ENCODE measurements at places on chromosomes 13 and 19.

DNA sequence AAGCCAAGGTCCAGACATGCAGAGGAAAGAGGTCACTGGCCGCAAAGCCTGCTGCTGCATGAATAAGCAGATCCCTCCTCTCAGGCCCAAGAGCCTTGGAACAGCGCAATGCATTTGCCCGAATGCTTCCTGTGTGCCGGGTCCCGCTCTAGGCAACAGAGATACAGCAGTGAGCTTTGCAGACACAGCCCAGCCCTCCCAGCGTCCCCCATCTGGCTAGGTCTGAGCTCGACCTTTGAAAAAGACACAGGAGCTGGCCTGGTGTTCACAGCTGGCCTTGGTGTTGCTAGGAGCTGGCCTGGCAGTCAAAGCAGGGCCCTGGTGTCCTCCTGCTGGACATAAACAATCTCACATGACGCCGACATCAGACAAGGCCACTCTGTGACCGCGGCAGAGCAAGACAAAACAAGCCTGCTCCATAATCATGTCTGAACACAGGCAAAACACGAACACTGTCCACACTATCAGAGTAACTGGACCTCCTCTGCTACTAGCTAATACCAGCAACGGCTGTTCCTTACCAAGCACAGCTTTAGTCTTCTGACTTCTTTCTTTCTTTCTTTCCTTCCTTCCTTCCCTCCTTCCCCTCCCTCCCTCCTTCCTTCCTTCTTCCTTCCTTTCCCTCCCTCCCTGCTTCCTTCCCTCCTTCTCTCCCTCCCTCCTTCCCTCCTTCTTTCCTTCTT, 5.7 kb upstream of the PEX11G start:
- DNase-seq: no peak
- no peak overlapping the region for H3K4me3 ChIP-seq
- H3K27me3 ChIP-seq: no peaks in the 10 kb centered on the region

DNA sequence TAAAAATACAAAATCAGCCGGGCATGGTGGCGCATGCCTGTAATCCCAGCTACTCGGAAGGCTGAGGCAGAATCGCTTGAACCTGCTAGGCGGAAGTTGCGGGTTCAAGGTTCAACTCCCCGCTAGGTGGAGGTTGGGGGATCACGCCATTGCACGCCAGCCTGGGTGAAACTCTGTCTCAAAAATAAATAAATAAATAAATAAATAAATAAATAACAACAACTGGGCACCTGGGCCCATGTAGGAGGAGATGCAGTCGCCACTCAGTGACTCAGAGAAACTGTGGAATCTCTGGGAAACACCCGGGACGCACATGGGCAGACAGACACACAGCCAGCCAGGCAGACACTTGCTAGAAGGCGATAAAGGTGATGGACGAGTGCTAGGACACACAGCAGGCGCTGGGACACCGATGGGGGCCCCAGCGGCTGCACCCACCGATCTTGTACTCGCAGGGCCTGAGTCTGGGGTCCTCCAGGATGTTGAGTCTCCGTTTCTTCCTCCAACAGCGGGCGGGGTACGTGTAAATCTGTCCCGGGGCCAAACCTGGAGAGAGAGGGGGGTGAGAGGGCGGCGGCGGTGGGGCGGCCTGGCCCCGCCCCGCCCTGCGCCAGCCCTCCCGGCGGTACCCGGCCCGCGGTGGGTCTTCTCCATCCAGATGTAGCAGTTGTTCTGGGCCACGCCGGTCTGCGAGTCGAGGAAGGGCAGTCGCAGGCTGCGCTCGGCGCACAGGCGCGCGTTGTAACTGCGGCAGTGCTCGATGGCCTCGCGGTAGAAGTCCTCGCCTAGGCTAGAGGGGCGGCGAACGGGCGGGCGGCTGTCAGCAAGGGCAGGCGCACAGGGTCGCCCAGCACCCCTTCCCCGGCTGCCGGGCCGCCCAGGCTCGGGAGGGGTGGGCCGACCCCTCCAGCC, 1.8 kb downstream of the DPF1 start:
- H3K4me3 ChIP-seq: no peak overlapping the region
- H3K36me3 ChIP-seq: no peaks in the 10 kb centered on the region
- no peak overlapping the region for H3K27ac ChIP-seq
- no peak for DNase-seq
- no peaks in the 10 kb centered on the region for H3K4me1 ChIP-seq
- H3K27me3 ChIP-seq: no peaks in the 10 kb centered on the region

DNA sequence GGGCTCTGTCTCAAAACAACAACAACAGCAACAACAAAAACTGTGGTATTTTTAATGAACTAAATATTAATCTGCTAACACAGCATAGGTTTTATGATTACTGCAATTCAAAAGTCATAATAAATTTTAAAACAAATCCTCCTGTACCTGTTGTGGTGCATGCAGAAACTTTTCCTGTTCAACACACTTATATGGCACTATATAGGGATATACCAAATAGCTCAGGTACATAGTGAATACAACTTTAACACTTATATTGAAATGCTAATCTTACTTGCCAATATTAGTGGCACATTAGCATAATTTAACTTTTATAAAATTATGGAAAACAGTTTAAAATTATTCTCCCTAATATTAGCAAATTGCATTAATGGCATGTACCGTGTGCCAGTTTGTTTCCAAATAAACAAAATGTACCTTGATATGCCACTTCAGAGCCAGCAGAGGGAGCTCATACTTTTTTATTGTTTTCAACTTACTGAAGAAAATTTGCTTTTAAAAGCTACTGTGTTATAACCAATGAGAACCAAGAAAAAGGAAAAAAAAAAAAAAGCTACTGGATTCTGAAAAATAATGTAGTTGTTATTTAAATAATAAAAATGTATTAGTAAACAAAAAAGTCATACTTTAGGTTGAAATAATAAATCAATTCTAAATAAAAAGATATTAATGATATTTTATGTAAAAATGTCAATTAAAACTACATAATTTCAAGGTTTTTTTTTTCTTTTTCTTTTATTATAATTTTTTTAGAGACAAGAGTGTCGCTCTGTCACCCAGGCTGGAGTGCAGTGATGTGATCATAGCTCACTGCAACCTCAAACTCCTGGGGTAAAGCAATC, 18.0 kb upstream of the RBM26 start:
- no peaks in the 10 kb centered on the region for H3K27me3 ChIP-seq
- peak; percentile 65 for DNase-seq
- no peaks in the 10 kb centered on the region for H3K36me3 ChIP-seq
- H3K4me3 ChIP-seq: no peak overlapping the region

GRCh38 chr13:50352720-50353480, 337.7 kb downstream of the KCNRG start:
- no peak overlapping the region for H3K4me3 ChIP-seq
- H3K36me3 ChIP-seq: no peaks in the 10 kb centered on the region
- H3K4me1 ChIP-seq: peaks cover 3% of the 10 kb centered on the region
- no peak overlapping the region for H3K27ac ChIP-seq
- no peak for DNase-seq

DNA sequence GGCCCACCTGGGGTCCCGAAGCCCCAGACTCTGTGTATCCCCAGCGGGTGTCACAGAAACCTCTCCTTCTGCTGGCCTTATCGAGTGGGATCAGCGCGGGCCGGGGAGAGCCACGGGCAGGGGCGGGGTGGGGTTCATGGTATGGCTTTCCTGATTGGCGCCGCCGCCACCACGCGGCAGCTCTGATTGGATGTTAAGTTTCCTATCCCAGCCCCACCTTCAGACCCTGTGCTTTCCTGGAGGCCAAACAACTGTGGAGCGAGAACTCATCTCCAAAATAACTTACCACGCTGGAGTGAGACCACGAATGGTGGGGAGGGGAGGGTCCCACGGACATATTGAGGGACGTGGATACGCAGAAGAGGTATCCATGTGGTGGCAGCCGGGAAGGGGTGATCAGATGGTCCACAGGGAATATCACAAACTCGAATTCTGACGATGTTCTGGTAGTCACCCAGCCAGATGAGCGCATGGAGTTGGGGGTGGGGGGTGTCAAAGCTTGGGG, 1.0 kb upstream of the ICAM5 start:
- no peaks in the 10 kb centered on the region for H3K36me3 ChIP-seq
- peak overlapping the region; percentile 47 for H3K4me3 ChIP-seq
- H3K27me3 ChIP-seq: peaks cover 13% of the 10 kb centered on the region
- peak; percentile 87 for DNase-seq
- H3K27ac ChIP-seq: peak overlapping the region; percentile 44

- peak overlapping the region; percentile 7 for H3K27ac ChIP-seq
- peaks cover 26% of the 10 kb centered on the region for H3K4me1 ChIP-seq
- no peaks in the 10 kb centered on the region for H3K27me3 ChIP-seq
Measured at GRCh38 chr19:3979289-3979673, 6.0 kb downstream of the EEF2 start.

DNA sequence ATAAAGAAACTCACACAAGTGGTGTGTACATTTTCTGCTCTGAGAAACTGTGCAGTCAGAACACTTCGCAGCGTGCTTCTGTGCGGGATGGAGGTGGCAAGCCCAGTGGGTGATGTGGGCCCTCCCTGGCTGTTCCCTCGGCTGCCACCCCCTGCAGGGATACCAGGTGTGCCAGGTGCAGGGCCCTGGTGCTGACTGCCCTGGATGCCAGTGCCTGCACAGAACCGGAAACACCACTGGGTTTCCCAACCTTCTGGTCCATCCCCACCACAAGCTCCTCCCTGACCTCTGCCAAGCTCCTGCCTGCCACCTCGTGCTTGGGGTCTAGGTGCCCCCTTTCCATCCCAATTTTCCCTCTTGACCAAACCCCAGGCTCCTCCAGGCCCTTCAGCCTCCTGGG, 81.9 kb upstream of the MCF2L start:
- no peak overlapping the region for H3K4me3 ChIP-seq
- H3K36me3 ChIP-seq: no peaks in the 10 kb centered on the region
- H3K27me3 ChIP-seq: no peaks in the 10 kb centered on the region
- no peak overlapping the region for H3K27ac ChIP-seq
- no peak for DNase-seq
- H3K4me1 ChIP-seq: no peaks in the 10 kb centered on the region

DNA sequence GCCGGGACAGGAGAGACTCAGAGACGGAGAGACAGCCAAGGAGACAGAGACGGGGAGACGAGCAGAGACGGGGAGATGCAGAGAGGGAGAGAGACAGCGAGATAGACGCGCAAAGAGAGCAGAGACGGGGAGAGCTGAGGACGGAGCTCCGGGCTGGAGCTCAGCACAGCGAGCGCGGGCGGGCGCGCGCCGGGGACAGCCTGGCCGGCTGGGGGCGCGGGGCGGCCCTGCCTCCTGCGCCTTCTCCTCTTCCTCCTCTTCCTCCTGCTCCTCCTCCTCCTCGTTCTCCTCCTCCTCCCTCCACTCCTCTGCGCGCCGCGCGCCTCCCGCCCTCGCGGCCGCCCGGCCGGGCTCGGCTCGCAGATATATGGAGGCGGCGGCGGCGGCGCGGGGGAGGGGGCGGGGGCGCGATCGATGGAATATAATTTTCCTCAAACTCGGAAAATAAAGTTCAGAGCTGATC, at the start of gene ERFL:
TSS of gene ERFL (minus strand) at position 229 of the 463 bp plus-strand sequence. CDS start 15,530 bp downstream, outside the sequence.
- H3K36me3 ChIP-seq: no peaks in the 10 kb centered on the region
- peak within 1 kb of the TSS; percentile 63 for H3K4me3 ChIP-seq
- peaks cover 41% of the 10 kb centered on the region for H3K4me1 ChIP-seq
- DNase-seq: no peak
- H3K27me3 ChIP-seq: no peaks in the 10 kb centered on the region

GRCh38 chr13:93673885-93674284, 447.3 kb downstream of the GPC6 start:
- H3K4me1 ChIP-seq: no peaks in the 10 kb centered on the region
- no peak overlapping the region for H3K4me3 ChIP-seq
- H3K36me3 ChIP-seq: no peaks in the 10 kb centered on the region
- H3K27me3 ChIP-seq: no peaks in the 10 kb centered on the region
- DNase-seq: no peak
- H3K27ac ChIP-seq: no peak overlapping the region

All from A673 (cell line).